NB4 (cell line): ENCODE measurements at places on chromosomes 5 and 9.

- no peak for DNase-seq
Observed at GRCh38 chr9:92185096-92185495, 69.9 kb upstream of the SPTLC1 start.

- peak; percentile 38 for DNase-seq
Observed at GRCh38 chr5:54309691-54310432, 511 bp downstream of the ARL15 start.

GRCh38 chr9:100285080-100285479 is 67.7 kb downstream of the TEX10 start:
- no peak for DNase-seq

- no peak for DNase-seq
Observed at GRCh38 chr5:81428861-81429260, 34.9 kb upstream of the ACOT12 start.

DNA sequence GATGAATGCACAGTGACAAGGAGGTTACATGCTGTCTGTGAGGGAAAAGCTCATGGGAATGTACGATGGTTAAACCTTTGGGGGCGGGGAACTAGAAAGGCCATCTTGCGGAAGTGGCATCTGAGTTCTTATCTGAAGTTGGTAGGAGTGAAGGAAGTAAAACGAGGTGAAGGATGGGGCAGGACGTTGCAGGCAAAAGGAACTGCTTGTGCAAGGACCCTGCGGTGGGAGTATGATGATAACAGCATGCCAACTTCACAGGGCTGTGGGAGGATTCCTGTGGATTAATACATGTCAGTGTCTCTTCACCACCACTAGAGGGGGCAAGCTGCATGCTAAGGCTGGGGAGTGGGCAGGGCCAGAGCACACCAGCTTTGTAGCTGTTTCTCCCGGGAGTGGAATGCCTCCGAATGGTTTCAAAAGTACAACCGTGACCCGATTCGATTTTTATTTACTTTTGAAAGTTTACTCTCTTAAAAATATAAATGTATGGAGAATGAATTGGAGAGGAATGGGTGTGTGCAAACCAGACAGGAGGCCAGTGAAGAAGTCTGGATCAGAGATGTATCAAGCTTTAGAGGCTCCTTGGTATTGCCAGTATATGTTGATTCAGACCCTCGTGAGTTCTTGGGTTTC is 62.5 kb downstream of the CYFIP2 start:
- DNase-seq = peak; percentile 95

DNA sequence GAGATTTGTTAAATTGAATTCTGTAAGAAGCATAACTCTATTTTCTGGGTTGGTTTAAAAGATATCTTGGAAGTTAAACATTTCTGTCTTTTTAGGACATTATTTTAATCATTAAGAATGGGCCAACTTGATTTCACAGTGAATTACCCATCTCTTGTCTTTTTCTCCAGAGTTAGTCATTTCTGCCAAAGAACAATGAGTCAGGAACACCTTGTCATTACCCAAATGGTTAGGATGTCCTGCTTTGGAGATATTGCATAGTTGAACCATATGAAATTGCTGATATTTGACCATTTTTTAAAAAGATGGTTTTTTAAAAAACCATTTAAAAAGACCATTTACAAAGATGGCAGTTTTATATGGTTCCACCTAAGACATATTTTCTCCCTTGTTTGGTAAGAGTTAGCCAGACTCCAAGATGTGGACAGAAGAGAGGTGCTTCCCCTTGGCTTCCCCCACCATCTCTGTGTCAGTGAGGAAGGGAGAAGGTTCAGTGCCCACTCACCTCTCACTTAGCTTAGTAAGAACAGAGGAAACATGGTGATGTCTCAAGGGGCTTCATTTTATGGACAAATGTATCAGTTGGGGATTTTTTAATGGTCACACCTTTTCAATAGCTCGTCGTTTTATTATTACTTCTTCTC is 103.0 kb downstream of the PCSK1 start:
- DNase-seq = no peak

GRCh38 chr9:98804083-98804482 is 3.4 kb upstream of the GALNT12 start:
- DNase-seq = no peak

DNA sequence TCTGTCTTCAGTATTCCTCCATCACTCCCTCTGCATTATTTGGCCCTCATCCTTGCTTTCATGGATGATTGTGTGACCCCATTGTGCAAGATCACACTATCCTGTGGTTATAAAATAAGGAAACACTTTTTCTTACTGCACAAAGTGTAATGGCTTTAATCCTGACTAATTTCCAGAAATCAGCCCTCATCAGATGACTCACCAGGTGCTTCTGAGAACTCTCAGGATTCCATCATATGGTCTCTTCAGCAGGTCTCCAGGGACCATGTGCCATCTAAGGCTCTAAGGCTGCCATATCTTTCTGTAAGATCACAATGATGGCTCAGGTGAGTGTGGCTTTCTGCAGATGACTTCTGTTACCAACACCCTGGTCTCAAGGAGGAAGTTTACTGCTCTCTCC is 27.3 kb upstream of the FER start:
- peak; percentile 30 for DNase-seq

GRCh38 chr5:122297587-122298298 is 14.3 kb upstream of the SNCAIP start:
- no peak for DNase-seq

- DNase-seq = no peak
Observed at GRCh38 chr9:112341730-112342129, 8.3 kb upstream of the PTBP3 start.

GRCh38 chr5:102622262-102622661 is 123.5 kb upstream of the SLCO6A1 start:
- DNase-seq = peak; percentile 61

GRCh38 chr5:11955331-11955730 is 51.1 kb upstream of the CTNND2 start:
- DNase-seq = no peak

DNA sequence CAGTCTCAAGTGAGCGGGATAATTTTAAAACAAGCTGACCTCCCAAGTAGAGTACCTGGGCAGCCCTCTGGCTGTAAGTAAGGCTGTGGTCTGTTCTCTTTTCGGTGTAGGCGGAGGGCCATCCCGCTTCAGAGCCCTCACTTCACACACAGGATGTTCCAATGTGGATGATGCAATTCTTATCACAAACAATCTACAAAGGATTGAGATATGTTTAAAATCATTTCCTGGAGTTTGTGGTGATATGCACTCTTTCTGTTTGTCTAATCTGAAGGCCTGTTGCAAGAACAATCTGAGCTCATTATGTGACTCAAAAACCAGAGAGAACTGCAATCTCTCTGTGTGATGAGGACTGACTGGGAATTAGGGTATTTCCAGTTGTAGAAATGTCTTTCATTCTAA is 42.5 kb downstream of the ITGA2 start:
- DNase-seq = peak; percentile 31

DNA sequence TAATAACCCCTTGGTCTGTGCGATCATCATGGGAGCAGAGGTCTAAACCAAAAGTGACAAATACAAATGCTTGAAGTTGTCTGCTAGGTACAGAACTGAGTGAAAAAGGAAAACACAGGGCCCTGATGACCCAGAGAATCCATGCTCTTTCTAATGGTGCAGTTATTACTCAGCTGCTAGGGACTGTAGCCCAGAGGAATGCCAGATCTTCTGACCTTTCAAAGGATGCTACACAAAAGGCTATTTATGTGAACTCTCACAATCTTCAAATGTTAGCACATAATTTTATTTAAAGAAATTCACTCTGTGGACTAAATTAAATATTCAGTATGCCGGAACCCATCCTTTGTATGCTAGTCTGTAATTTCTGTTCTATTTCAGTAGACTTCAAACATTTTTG is 79.9 kb downstream of the PRR16 start:
- no peak for DNase-seq

GRCh38 chr9:112170235-112170634 is 4.9 kb downstream of the SUSD1 start:
- no peak for DNase-seq

GRCh38 chr9:96061293-96061987 is 185.9 kb downstream of the ERCC6L2 start:
- DNase-seq = peak; percentile 57

DNA sequence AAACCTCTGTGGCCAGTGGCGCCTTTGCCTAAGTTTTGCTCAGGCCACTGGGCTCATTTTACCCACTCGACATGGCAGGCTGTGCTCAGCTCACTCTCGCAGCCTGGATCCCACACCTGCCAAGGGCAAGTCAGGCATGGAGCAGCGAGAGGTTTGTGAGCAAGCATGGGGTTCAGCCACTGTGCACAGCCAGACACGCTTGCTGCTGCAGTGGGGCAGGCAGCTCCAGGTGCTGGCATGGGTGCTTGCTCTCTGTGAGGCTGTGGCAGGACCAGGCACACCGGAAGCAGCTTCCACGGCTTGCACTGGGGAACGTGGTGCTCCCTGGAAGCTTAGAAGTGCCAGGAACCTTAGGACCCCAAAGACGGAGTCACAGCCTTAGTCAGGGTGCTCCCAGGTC is 470.1 kb downstream of the CDH9 start:
- DNase-seq = no peak

DNA sequence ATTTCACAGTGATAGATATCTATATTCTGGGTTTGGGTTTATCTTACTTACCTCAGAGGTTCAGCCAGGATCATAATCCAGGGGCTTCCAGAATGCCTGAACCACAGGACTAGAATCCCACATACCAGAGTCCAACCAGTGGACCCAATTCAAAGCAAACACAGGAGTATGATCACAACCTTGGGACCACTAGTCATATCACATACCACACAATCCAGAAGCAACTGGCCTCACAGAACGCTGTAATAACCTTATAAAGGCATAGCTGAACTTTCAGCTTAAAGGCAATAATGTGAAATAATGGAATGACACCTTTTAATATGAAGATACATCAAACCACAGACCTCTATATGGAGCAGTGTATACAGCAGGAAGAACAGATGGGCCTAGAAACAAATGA is 25.3 kb downstream of the RAPGEF6 start:
- DNase-seq = no peak

GRCh38 chr9:70076678-70077077 is 33.0 kb downstream of the MAMDC2 start:
- DNase-seq = no peak

GRCh38 chr9:69985971-69986370 is 57.7 kb upstream of the MAMDC2 start:
- DNase-seq = no peak

- peak; percentile 8 for DNase-seq
Observed at GRCh38 chr5:135112008-135112725, 78.1 kb upstream of the PITX1 start.

GRCh38 chr5:32251871-32252458 is 60.8 kb downstream of the MTMR12 start:
- no peak for DNase-seq

- no peak for DNase-seq
Observed at GRCh38 chr5:9268226-9268625, 277.6 kb downstream of the SEMA5A start.
